ENCODE measurements at places on chromosomes 16 and 17.

GRCh38 chr16:19223235-19224170, 55.5 kb downstream of the SYT17 start:
- no peak overlapping the region for H3K27ac ChIP-seq
- no peaks in the 10 kb centered on the region for H3K36me3 ChIP-seq
- no peaks in the 10 kb centered on the region for H3K4me1 ChIP-seq
- no peak overlapping the region for H3K4me3 ChIP-seq

GRCh38 chr16:17446661-17447060, 24.1 kb downstream of the XYLT1 start:
- no peak for DNase-seq
- peaks cover 6% of the 10 kb centered on the region for H3K36me3 ChIP-seq
- no peak overlapping the region for H3K27ac ChIP-seq
- peaks cover 32% of the 10 kb centered on the region for H3K4me1 ChIP-seq

- no peak for DNase-seq
- no peaks in the 10 kb centered on the region for H3K27me3 ChIP-seq
- H3K4me1 ChIP-seq = peaks cover 31% of the 10 kb centered on the region
These were observed 16.4 kb downstream of the ITGAL start for GRCh38 chr16:30488764-30489605.

DNA sequence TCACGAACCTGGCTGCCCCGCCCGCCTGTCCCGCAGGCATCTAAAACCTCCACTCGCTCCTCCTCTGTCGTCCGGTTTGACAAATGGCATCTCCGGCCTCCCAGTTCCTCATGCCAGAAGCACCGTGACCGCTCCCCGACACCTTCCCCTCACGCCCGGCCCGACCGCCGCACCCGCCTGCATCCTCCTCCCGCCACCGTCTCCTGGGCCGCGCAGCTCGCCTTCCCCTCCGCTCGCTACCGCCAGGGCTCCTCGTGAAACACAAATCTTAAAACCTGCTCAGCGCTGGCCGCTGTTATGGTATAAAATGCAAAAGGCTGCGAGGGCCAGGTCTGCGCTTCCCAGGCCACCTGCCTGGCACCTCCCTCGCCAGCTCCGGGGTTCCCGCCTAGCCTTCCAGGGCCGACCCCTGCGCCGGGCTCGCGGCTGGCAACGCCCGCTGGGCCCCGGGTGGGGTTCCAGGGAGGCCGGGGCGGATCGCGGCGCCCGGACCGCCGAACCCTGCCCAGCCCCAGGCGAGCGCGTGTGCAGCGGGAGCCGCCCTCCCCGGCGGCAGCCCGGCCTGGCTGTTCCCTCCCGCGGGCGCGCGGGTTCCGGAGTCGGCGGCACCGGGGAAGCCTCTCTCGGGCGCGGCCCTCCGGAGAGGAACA, 488 bp downstream of the SPSB3 start:
- H3K36me3 ChIP-seq = no peaks in the 10 kb centered on the region
- peak overlapping the region; percentile 63 for H3K27ac ChIP-seq
- H3K4me1 ChIP-seq = peaks cover 28% of the 10 kb centered on the region
- peak overlapping the region; percentile 80 for H3K4me3 ChIP-seq
- peak; percentile 32 for DNase-seq

DNA sequence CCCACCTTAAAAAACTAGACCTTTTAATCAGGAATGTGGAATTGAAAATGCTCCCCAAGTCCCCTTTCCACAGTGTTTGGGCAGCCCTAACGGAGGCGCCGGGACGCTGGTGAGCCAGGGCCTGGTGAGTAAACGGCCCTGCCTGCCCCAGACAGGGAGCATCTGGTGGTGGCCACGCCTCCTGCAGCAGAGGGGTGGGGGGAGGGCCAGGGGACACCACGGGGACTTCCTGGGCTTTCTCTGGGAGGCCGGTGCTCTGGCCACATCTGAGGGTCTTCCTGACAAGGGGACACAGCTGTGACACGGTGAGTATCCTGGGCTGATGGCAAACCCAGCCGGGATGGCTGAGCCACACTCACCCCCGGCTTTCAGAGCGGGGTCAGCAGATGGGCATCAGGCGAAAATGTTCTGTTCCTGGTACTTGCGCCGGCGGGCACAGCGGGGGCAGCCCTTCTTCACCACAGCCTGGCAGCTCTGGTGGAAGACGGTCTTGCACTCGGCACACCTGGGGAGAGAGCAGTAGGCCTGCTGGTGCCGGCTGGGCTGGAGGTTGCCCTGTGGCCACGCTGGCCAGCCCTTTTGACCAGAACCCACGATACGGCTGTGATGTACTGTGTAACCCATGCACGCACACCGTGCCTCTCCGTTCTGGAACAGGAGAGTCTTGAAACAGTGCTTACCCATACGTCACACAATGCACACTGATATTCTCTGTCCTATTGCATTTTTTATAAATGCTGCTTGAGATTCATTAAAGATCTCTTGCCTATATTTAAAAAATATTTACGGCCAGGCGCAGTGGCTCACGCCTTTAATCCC, 5.0 kb upstream of the ARHGAP27 start:
- DNase-seq = no peak
- no peaks in the 10 kb centered on the region for H3K36me3 ChIP-seq
- no peak overlapping the region for H3K4me3 ChIP-seq
- peaks cover 16% of the 10 kb centered on the region for H3K4me1 ChIP-seq

- H3K27me3 ChIP-seq = peaks cover 6% of the 10 kb centered on the region
- no peaks in the 10 kb centered on the region for H3K36me3 ChIP-seq
- no peaks in the 10 kb centered on the region for H3K4me1 ChIP-seq
- H3K4me3 ChIP-seq = no peak overlapping the region
- DNase-seq = no peak
These were observed 269.8 kb downstream of the C16orf95 start for GRCh38 chr16:87047221-87048037.

DNA sequence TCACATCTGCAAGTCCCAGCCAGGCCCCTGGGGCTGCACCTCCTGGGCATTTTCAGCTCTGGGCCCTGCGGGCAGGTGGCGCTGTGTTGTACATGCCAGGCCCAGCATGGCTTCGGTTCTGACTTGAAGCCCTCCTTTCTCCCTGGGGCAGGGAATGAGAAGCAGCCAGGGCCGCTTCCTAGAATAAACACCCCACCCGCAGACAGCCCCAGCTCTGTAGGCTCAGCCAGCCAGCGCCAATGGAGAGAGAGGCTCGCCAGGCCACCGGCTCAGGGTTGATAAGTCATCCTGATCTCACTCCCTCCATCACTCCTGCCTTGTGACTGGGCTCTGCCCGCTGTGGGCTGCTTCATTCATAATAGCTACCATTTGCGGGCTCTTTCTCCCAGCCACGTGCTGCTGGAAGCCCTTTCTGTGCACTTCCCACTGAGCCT, 6.0 kb upstream of the GLIS2 start:
- peaks cover 9% of the 10 kb centered on the region for H3K27me3 ChIP-seq
- peaks cover 33% of the 10 kb centered on the region for H3K4me1 ChIP-seq
- H3K36me3 ChIP-seq = peaks cover 4% of the 10 kb centered on the region
- no peak overlapping the region for H3K4me3 ChIP-seq

DNA sequence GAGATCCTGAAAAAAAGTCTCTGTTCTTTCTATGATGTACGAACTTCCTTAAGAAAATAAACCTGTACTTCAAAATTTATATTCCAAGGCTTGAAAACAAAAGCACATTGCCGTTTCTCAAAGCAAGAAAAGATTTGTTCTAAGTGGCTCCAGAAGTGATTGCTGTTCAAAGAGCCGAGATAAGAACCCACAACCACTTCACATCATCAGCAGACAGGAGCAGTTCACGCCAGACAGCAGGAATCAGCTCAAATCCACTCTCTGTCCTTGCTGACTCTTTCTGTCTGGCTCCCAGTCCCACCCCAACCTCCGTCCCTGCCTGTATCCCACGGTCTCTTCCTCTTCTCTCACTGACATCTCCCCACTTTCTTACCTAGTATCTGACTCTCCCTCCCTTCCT, 85.0 kb upstream of the MYOCD start:
- H3K4me3 ChIP-seq = no peak overlapping the region
- H3K4me1 ChIP-seq = no peaks in the 10 kb centered on the region
- H3K27me3 ChIP-seq = peaks cover 7% of the 10 kb centered on the region
- no peak overlapping the region for H3K27ac ChIP-seq

DNA sequence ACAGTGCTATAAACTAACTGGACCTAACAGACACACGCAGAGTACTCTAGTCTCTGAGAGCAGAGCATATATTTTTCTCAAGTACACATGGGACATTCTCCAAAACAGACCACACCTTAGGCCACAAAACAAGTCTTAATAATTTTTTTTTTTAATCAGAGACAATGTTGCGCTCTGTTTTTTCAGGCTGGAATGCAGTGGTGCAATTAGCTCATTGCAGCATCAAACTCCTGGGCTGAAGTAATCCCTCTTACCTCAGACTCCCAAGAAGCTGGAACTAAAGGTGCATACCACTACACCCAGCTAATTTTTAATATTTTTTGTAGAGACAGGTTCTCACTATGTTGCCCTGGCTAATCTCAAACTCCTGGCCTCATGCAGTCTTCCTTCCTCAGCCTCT, 37.7 kb downstream of the ULK2 start:
- H3K36me3 ChIP-seq = peaks cover 21% of the 10 kb centered on the region
- H3K4me1 ChIP-seq = peaks cover 8% of the 10 kb centered on the region
- H3K27ac ChIP-seq = no peak overlapping the region
- DNase-seq = no peak

- DNase-seq = no peak
- H3K27me3 ChIP-seq = peaks cover 39% of the 10 kb centered on the region
- no peaks in the 10 kb centered on the region for H3K36me3 ChIP-seq
- peaks cover 16% of the 10 kb centered on the region for H3K4me1 ChIP-seq
- H3K4me3 ChIP-seq = no peak overlapping the region
- H3K27ac ChIP-seq = no peak overlapping the region
These were observed 488 bp upstream of the NTN3 start for GRCh38 chr16:2470603-2471015.

GRCh38 chr17:59287891-59288290, 43.6 kb upstream of the YPEL2 start:
- H3K36me3 ChIP-seq = no peaks in the 10 kb centered on the region
- peaks cover 4% of the 10 kb centered on the region for H3K4me1 ChIP-seq
- no peaks in the 10 kb centered on the region for H3K27me3 ChIP-seq
- DNase-seq = no peak

GRCh38 chr17:77772461-77772897, 186.0 kb upstream of the TNRC6C start:
- DNase-seq = peak; percentile 81
- no peak overlapping the region for H3K27ac ChIP-seq
- H3K27me3 ChIP-seq = no peaks in the 10 kb centered on the region
- no peaks in the 10 kb centered on the region for H3K36me3 ChIP-seq
- H3K4me3 ChIP-seq = no peak overlapping the region

DNA sequence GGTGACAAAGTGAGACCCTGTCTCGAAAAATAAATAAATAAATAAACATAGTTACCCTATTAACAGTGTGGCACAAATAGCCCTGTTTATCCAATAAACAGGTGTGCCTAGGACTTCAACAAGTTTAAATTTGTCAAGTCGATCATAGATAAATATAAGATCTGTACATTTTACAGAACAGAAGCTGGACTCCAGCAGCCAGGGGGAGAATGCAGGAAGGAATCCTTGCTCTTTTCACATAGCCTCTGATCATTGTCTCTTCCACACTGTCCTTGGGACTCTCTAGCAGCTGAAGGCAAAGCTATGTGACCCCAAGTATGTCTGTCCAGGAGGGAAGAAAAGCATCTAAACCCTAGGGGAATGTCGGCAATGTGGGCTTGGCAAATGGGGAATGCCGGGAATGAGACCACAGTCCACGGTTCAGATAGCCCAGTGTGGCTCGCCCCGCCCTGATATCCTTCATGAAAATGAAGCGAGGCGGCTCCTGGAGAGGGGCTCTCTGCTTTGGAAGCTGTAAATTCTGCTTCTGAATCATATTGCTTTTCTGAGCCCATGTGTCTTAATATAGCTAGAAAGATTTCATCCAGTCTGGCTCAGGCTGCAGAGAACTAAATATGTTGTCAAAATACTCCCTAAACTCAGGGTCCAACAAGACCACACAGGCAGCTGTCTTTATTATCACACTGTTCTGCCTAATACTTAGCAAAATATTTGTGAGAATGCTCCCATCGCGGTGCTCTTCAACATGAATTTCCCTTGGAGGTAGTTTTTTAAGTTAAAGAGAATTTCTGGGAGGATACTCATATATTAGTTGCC, 24.9 kb upstream of the GRB2 start:
- peaks cover 8% of the 10 kb centered on the region for H3K4me1 ChIP-seq
- DNase-seq = no peak
- peaks cover 2% of the 10 kb centered on the region for H3K27me3 ChIP-seq
